ENCODE measurements at places on chromosomes 1 and 21.
A peak's percentile ranks its signal among the peaks of the same experiment; 100 is the strongest.

- peak; percentile 27 for DNase-seq
Measured at GRCh38 chr1:161038523-161039153, at the start of gene TSTD1. Gene TSTD1 (minus strand): TSS chr1:161038964. CDS start chr1:161038889, 75 bp downstream.

DNA sequence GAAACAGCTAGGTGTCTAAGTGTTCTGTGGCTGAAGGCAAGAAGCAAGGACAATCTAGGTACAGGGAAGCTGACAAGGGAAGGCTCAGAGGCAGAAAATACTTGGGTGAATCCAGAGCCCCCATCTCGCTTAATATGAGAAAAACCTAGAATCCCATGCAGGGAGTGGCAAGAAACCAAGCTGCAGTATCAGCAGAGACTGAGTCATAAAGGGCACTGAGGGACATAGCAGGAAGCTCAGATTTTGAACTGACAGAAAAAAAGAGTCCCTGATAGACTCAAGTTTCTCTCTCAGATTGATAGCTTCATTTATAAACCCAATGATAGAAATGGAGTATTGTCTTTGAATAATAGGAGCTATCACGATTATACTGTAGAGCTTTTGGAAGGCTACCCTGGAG is 77.3 kb upstream of the KCNJ15 start:
- DNase-seq = no peak

- no peak for DNase-seq
Measured at GRCh38 chr1:220184506-220184905, 87.7 kb downstream of the RAB3GAP2 start.

DNA sequence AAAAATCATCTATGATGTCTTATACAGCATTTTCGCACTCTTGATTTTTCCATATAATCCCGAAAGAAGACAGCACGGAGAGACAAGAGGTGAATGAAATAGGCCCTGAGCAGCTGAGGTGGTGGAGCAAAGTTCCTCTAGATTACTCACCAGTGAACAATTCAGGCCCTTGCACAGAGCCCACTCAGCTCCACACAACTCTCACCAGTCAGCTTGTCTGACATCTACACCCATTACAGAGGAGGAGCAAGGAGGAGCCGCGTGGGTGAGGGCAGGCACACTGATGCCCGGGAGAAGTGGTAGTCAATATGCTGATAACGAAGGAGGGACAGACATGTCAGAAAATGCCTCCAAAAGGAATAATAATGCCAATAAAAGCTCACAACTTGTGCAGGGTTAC is 59.9 kb downstream of the DNM3 start:
- no peak for DNase-seq

- no peak for DNase-seq
Measured at GRCh38 chr1:151849871-151850270, 3.6 kb downstream of the THEM5 start.

DNA sequence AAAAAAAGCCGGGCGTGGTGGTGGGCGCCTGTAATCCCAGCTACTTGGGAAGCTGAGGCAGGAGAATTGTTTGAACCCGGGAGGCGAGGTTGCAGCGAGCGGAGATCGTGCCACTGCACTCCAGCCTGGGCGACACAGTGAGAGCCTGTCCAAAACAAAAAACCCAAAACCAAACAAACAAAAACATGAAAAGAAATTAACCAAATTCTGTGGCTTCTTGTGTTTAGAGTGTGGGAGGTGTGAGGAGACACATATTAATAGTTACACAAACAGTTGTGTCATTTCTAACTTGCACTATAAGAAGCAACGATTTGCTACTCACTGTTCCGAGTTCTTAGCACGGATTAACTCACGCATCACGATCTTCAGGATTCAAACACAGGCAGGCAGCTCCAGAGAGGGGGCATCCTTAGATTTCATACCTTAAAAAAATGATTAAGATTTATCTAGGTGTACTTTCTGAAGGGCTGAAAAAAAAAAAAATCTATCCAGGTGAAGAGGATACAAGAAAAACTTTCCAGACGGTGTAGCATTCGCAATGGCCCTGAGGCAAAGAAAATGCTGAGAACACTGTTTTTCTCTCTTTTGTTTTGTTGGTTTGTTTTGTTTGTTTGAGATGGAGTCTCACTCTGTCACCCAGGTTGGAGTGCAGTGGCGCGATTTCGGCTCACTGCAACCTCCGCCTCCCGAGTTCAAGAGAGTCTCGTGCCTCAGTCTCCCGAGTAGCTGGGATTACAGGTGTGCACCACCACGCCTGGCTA is 713 bp upstream of the HMGCL start:
- no peak for DNase-seq

DNA sequence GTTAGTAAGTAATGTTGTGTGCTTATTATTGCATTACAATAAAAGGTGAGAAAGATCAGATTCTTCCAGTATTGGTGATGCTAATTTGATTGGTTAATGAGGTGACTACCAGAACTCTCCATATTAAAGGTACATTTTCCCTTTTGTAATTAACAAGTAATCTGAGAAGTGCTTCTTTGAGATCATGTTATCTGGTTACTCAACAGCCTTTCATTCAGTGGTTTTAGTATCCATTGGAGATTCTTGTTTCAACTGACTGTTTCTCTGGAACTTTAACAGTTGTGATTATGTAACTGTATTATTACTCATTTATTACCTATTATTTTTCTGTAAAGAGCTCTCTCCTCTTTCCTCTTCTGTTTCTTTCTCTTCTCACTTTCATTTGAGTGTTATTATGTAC is 86.7 kb downstream of the PEX14 start:
- no peak for DNase-seq
